HT-29 (cell line): ENCODE measurements at places on chromosomes 7 and 10. TPM values are rescaled to one million over a fixed set of nuclear protein-coding genes. Genes with fewer than 3 reads are reported as not detected.

DNA sequence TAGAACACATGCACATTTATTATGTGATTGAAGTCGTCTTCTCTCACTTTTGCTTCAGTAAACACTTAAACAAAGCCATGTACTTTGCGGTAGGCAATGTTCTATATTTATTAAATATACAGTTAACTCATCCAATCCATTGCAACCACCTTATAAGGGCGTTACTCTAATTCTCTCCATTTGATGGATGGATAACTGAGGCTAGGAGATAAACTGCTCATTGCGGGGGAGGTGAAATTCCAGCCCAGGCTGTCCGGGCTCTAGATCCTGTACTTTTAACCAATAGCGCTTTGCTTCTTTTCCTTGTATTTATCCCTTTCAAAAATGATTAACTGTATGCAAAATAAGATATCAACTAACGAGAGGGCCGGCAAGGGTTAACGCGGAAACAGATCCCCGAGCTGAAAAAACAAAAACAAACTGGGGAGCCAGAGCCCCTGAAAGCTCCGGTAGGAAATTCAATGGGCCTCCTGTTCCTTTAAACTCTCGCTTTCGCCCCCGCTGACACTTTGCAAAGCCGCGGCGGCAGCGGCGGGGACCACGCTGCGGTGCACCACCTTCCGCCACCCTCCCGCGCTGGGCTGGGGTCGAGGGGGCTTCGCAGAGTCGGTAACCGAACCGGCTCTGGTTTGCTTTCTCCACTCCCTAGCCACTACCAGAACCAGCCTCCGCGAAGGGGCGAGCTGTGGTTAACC lies 1.0 kb upstream of the PLXDC2 start:
- no peak for DNase-seq

GRCh38 chr7:148916186-148916585 lies 32.1 kb upstream of the EZH2 start:
- DNase-seq: no peak

- no peak for DNase-seq
Measured at GRCh38 chr7:1480670-1481069, 21.4 kb upstream of the MICALL2 start.

- DNase-seq: peak; percentile 53
Measured at GRCh38 chr7:18590744-18591340, 95.3 kb downstream of the HDAC9 start.

DNA sequence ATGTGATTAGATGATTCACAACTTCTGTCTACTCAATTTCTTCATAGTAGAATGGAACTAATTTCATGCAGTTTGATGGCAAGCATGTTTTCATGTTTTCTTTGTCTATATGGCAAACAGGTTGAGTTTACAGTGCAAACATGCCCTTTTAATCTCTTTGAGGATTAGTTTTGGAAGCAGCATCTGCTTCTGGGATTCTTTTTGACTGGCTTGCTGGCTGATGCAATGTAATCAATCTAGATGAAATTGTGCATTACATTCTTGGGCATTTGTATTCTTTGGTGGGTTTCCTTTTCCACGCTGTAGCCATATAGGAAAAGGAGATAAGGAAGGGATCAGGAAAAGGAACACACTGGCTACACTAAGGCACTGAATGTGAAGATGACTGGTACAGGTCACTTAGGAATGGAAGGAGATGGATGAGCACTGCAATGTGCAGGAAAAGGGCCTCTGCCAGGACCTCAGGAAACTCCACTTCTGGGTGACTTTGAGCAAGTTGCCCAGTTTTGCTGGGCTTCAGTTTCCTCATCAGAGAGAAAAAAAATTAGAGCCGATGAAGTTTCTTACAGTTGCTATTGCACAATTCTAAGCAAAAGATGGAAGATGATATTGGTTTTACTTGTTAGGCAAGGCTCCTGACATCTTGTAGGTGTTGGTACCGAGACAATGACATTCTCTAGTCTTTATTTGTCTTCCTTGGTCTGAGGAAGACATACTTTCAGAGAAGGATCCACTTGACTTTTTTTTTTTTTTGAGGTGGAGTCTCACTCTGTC lies 269.1 kb downstream of the SUGCT start:
- DNase-seq: no peak

GRCh38 chr10:93039721-93040120 lies 20.9 kb upstream of the CYP26C1 start:
- peak; percentile 56 for DNase-seq

GRCh38 chr10:43981232-43981631 lies 332.6 kb upstream of the ZNF32 start:
- no peak for DNase-seq

GRCh38 chr10:51985336-51985735 lies 285.9 kb upstream of the CSTF2T start:
- DNase-seq: no peak

DNA sequence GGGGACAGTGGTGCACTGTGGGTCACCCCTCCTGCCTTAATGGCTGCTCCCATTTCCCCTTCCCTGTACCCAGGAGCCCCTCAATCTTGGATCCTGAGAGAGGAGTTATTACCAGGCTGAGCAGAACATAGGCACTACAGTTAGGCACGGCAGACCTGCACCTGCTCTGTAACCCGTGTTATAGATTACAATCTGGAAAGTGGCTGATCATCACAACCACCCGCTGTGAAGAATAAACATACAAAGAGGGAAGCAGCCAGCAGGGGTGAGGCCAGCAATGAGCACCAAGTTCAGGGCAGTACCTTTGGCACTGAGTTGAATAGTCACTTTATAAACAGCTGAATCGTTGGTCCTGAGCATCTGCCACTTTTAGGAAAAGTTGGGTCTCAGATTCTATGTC lies 1.7 kb downstream of the CDHR1 start:
- no peak for DNase-seq

GRCh38 chr10:70458329-70459060 lies 17.0 kb upstream of the NODAL start:
- peak; percentile 60 for DNase-seq

DNA sequence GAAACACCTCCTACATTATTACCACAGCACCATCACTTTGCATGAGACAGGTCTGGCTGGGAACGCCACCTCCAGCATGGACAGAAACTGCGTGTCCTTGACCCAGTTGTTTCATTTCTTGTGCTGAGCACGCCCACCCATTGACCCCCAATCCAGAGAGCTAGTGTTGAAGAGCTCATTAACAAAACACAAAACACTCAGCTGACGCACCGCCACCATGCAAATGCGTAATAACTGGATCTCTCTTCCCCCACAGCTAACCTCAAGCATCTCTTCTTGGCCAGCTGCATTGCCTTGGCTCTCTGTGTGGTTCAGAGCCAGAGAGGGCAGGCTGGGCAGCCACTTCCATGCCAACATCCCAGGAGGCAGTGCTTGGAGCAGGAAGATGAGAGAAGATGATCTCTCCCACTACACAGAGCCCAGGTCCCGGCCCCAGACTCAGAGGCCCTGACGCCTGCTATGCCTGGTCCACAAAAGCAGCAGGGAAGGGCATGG lies 173.5 kb downstream of the PLXNA4 start:
- no peak for DNase-seq

The TDRD1 gene
- not detected in 2 replicates for total RNA-seq

The LRRC17 gene
- not detected in 2 replicates for total RNA-seq

The AZGP1 gene
- total RNA-seq: 42.3 and 43.2 TPM in 2 replicates

The WEE2 gene
- total RNA-seq: 0.03 TPM in 1 of 2 replicates, not detected in the other
